ENCODE measurements at places on chromosomes 7 and 10. TPM values are rescaled to one million over a fixed set of nuclear protein-coding genes. Genes with fewer than 3 reads are reported as not detected.

GRCh38 chr10:132516771-132517725 lies 20.5 kb upstream of the INPP5A start:
- peaks cover 46% of the 10 kb centered on the region for H3K4me1 ChIP-seq
- no peaks in the 10 kb centered on the region for H3K36me3 ChIP-seq
- H3K4me3 ChIP-seq = no peak overlapping the region
- no peaks in the 10 kb centered on the region for H3K27me3 ChIP-seq
- peak overlapping the region; percentile 96 for H3K27ac ChIP-seq

Gene RBP4
- total RNA-seq = 3.2 TPM

Gene TECPR1
- 3.5 TPM for total RNA-seq

Gene CLDN4
- 0.77 TPM for total RNA-seq

- H3K27ac ChIP-seq = no peak overlapping the region
- H3K4me3 ChIP-seq = no peak overlapping the region
- no peaks in the 10 kb centered on the region for H3K4me1 ChIP-seq
- H3K27me3 ChIP-seq = no peaks in the 10 kb centered on the region
- no peaks in the 10 kb centered on the region for H3K36me3 ChIP-seq
These were observed 87.3 kb upstream of the SHH start for GRCh38 chr7:155899596-155899995.

Gene TMEM168
- total RNA-seq = 10.3 TPM

DNA sequence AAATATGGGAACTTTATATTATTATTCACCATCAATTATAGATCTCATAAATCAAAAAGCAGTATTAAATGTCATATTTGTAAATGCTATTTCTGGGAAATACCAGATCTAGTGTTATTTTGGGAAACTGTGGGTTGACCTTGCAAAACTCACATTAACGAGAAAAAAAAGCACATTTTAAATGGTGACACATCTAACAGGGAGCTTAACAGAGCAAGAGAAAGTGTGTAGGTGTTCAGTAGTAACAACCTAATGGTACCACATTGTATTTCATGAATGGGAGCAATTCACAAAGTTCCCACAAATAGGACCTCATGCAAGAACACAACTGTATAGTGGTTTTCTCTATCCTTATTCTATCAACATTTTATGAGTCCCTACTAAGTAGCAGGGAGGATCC lies 26.2 kb upstream of the HDAC9 start:
- H3K36me3 ChIP-seq = no peaks in the 10 kb centered on the region
- H3K4me3 ChIP-seq = no peak overlapping the region
- no peaks in the 10 kb centered on the region for H3K27me3 ChIP-seq
- H3K4me1 ChIP-seq = peaks cover 3% of the 10 kb centered on the region
- DNase-seq = no peak

Gene UFSP1
- total RNA-seq = not detected

DNA sequence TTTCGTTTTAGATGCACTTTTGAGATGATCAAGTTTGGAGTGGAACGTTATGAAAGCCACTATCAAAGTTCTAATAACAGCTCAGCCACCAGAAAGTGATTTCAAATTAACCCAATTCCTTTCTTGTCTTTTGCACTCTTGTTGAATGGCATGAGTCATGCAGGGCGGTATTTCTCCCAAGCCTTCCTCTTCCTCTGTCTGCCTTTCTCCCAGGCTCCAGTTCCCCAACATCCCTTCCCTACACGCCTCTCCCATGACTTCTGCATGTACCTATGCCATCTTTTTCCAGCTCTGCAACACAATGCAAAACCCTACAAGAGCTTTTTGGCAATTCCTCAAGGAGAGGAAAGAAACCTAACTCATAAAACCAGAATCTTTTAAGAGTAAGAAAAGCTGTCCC lies 21.8 kb upstream of the NPS start:
- H3K4me3 ChIP-seq = no peak overlapping the region
- H3K27ac ChIP-seq = no peak overlapping the region
- no peaks in the 10 kb centered on the region for H3K27me3 ChIP-seq
- DNase-seq = no peak

DNA sequence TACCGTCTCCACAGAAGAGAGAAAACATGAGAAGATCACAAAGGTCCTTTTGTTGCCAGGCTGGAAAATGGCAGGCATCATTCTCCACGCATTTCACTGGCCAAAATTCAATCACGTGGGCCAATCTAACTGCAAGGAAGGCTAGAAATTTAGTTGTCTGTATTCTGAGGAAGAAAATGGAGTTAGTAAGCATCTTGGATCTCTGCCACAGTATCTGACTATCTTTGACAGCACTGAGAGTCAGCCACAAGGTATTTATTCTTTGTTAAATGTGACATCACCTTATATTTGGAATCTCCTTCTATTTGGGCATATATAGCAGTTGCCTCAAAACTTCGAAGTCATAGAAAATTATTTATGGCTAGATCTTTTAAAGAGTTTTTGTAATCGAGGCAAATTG lies 213.9 kb downstream of the NSUN6 start:
- no peak overlapping the region for H3K27ac ChIP-seq
- no peak overlapping the region for H3K4me3 ChIP-seq
- no peaks in the 10 kb centered on the region for H3K4me1 ChIP-seq
- H3K27me3 ChIP-seq = no peaks in the 10 kb centered on the region
